Natural killer cell (primary cell): ENCODE measurements at places on chromosomes 7 and 10. TPM values are rescaled to one million over a fixed set of nuclear protein-coding genes. Genes with fewer than 3 reads are reported as not detected.

The SLC16A9 gene
- total RNA-seq, result not detected

The ZNF138 gene
- total RNA-seq, result 8.0 TPM

The GALNT11 gene
- total RNA-seq, result 50.2 TPM

The NPY4R2 gene
- total RNA-seq, result not detected

The TMEM196 gene
- total RNA-seq, result not detected

The SYNPO2L gene
- not detected for total RNA-seq

The CPA1 gene
- total RNA-seq, result not detected

The VWDE gene
- not detected for total RNA-seq

The CCDC172 gene
- total RNA-seq, result not detected

The OPN1SW gene
- total RNA-seq, result not detected

The KNDC1 gene
- total RNA-seq, result not detected

The OR9A2 gene
- not detected for total RNA-seq

The PNLIPRP3 gene
- total RNA-seq, result not detected

The NANOS1 gene
- total RNA-seq, result not detected

The PAPOLB gene
- total RNA-seq, result 0.20 TPM

The FAM25A gene
- not detected for total RNA-seq

The ZNF33B gene
- total RNA-seq, result 14.8 TPM

The PFKFB3 gene
- 39.0 TPM for total RNA-seq

The ADAM22 gene
- 3.0 TPM for total RNA-seq

The CREB5 gene
- 0.89 TPM for total RNA-seq

The PRLHR gene
- not detected for total RNA-seq

The TSPAN33 gene
- total RNA-seq, result 5.1 TPM

The DHTKD1 gene
- 17.3 TPM for total RNA-seq

The SLC18A3 gene
- total RNA-seq, result not detected

The EN2 gene
- total RNA-seq, result not detected

The NUTM2A gene
- 1.5 TPM for total RNA-seq

The FRMPD2 gene
- not detected for total RNA-seq

The TDRD1 gene
- 0.33 TPM for total RNA-seq

The NPSR1 gene
- total RNA-seq, result not detected

The SNX8 gene
- 12.6 TPM for total RNA-seq

The IFIT1B gene
- not detected for total RNA-seq

The TMEM229A gene
- not detected for total RNA-seq

The CYP3A4 gene
- not detected for total RNA-seq

The CALML5 gene
- not detected for total RNA-seq

The RABGEF1 gene
- total RNA-seq, result 31.7 TPM

The TUBAL3 gene
- total RNA-seq, result not detected

The PLCE1 gene
- total RNA-seq, result not detected

The CYP2C18 gene
- not detected for total RNA-seq

The PIP gene
- total RNA-seq, result not detected
